ENCODE measurements at places on chromosomes 5 and 9.

GRCh38 chr5:38695021-38695958, 138.8 kb upstream of the LIFR start:
- DNase-seq, result no peak

GRCh38 chr5:120771202-120771601, 307.1 kb downstream of the PRR16 start:
- no peak for DNase-seq

GRCh38 chr9:128689820-128690683, 1.0 kb downstream of the SET start:
- no peak for DNase-seq

- no peak for DNase-seq
Measured at GRCh38 chr9:82597241-82598203, 465.4 kb downstream of the RASEF start.

DNA sequence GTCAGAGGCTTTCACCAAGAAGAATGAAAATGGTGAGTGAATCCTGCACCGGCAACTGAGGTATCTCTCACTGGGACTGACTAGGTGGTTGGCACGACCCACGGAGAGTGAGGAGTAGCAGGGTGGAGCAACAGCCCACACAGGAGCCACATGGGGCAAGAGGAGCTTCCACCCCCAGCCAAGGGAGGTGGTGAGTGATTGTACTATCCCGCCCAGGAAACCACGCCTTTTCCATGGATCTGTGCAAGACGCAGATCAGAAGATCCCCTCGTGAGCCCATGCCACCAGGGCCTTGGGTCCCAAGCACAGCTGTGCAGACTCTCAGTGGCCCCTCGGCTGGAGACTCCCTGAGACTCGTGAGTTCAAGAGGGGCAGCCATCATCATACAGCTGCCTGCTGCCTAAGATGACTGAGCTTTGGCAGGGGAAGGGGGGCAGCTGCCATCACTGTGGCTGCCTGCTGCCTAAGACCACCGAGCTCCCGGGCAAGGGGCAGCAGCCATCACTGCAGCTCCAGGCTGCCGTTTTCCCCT, 229.5 kb downstream of the AP3B1 start:
- no peak for DNase-seq

DNA sequence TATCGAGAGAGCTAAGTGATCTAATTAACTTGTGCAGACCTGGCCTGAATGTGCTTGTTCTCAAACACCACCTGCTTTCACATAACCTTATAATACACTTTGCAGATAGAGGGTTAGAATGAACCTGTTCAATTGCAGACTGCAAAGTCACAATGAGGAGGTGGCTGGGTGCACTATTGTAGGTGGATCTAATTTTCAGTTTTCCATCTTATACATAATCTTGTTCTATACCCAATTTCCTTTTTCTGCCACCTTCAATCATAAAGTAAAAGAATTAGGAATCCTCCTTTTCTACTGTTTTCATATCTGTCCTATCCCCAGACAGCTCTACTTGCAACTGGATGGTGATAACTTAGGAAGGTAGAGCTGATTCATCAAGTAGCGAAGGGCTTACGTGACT, 68.8 kb upstream of the APC start:
- no peak for DNase-seq

- DNase-seq, result no peak
Measured at GRCh38 chr9:20760246-20760891, 76.3 kb downstream of the FOCAD start.

DNA sequence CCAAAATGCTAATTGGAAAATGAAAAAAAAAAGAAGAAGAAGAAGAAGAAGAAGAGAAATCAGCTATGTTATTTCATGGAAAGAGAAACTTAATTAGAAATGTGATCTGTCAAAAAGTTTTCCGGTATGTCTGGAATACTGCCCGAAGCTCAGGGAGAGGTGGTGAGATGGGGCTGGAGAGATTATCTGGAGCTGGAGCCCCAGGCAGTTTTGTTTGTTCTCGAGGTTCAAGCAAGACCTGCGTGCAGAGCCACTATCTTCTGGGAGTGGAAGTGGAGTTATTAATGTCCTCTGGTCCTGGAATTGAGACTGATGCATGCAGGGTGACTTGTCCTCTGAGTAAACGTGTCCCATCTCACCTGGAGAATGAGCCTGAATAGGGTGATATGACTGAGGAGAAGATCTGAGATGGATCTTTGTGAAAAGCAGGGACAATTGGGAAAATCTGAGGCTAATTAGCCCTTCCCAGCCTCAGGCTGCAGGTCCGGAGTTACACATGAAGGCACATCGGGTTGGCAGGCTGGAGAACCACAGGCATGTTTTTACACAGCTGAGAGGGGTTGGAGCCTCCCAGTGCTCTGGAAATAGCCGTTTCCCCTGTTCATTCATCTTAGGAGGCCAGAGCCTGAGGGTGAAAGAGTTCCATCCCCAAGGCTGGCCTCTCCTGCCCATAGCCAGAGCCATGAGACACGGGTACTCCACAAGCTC, 70.5 kb downstream of the OLFM1 start:
- DNase-seq, result no peak
